Brain (organoid and tissue), 16 donors: ENCODE measurements at places on chromosomes 4 and X. TPM values are rescaled to one million over a fixed set of nuclear protein-coding genes. Genes with fewer than 3 reads are reported as not detected.

DNA sequence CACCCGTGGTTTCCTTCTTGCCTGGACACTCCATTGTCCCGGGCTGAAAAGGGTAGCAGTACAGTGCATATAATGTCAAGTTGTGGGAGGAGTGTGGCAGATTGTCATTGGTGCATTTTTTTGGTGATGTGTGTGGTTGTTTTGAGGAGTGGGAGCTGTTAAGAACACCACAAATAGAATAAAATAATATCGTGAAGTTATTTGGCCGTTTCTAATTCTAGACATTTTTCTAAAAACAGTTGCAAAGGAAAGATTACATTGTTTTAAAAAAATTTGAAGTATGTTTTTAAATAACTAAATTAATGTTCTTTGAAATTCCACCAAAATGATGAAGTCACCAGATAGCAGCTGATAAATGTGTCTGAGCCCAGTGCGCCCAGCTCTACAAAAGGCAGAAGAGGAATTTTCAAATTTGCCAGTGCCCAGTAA, 1.3 kb downstream of the PKD2 start:
- peak; percentile 70 for DNase-seq

DNA sequence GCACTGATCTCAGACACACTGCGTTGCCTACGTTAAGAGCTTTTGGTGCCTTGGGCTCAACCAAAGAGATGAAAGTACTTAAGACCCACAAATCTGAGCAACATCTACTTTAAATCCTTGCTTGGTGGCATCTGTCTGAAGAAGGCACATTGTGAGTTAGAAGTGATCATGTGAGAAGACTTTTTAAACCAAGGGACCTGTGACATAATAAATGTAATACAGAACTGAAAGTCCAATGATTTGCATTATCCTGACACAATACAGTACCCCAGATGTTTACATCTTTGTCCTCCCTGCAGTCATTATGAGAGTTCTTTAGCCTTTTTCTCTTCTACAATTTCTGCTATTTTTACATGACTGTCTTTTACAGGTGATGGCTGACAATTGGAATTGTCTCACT, 96.7 kb upstream of the FTHL17 start:
- no peak for DNase-seq

GRCh38 chrX:65706041-65706828, 38.8 kb downstream of the MSN start:
- no peak for DNase-seq

TMPRSS11A gene
- not detected for polyA plus RNA-seq

DGKK gene
- polyA plus RNA-seq = not detected

DNA sequence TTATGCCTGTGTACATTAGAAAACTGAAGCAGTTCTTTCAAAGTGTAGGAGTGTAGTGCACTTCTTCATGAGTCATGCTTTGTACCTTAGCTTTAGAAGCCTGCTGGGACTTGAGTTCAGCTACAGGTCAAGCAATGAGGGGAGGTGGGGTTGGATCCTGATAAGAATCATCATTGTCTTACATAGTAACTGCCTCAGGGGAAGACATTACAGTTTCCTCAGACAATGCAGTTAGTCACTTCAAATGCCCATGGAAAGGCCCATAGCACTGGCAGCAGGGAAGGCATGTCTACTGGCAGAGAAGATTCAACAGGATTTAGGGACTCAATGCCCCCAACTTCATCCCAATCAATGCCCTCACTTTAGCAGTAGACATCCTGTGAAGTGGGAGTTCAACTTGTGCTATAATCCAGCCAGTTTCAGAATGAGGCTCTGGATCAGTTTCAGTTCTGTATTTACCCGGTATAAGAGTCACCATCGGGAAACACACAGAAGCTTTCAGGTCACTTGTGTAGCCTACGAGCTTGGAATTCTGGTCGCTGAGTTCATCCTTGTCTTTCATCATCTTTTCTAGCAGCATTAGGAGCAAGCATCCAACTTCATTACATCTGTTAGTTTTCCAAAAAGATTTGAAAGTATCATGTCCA, 1216.5 kb downstream of the RAPGEF2 start:
- no peak for DNase-seq

SFRP2 gene
- polyA plus RNA-seq = 10.1 TPM

GRCh38 chr4:138405934-138406567, 163.9 kb upstream of the SLC7A11 start:
- DNase-seq = no peak

GRCh38 chr4:173014836-173015235, 153.8 kb upstream of the GALNT7 start:
- no peak for DNase-seq

SPANXD gene
- not detected for polyA plus RNA-seq

DNA sequence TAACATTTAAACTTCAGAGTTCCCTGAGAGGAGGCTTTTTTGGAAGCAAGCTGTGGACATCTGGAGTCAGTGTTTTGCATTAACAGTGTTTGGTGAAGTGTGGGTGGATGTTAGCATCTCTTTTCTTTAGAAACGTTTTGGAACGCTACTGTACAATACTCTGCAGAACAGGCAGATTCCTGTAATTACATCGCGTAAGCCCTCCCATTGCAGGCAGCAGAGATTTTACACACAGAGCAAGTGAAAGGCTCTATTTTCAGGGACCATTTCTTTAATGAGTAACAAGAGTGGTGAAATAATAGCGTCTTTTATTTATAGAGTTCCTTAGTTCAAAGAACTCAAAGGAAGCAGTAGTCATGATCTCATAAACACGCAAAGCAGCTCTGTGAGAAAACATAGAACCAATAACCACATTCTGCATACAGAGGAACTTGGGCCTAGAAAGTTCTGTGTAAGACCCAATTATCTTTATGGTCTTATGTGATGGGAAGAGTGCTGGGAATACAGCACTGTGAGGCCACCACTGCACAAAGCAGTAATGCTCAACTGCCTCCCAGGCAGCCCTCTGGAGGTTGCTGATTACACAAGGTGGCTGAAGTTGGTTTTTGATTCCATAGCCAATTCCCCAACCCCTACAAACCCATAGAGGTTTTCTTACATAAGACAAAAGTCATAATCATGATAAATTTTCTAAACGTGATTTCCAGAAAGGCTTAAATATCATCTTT, 298.7 kb upstream of the EPHA5 start:
- peak; percentile 67 for DNase-seq

UGT2B7 gene
- not detected for polyA plus RNA-seq

PAGE2 gene
- not detected for polyA plus RNA-seq

GRCh38 chr4:15749001-15749400, 29.1 kb upstream of the CD38 start:
- DNase-seq = no peak

DNA sequence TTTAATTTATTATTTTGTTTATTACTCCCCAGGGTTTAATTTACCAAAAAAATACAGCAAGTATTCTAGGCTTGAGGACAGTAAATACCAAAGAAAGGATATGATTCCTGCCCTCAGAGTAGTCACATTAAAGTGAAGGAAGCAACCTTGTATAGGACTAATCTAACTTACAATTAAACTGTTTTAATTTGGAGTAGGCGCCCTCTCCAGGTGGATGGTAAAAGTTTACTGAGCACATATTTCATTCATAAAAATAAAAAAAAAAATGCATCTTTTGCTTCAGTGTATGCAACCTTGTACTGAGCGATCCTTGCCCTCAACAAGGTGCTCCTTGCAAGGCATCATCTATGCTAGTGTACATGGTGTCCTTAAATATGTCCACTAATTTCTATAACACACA, 72.0 kb upstream of the MAGEB16 start:
- no peak for DNase-seq

ALAS2 gene
- 0.90 TPM for polyA plus RNA-seq

CT47B1 gene
- polyA plus RNA-seq = not detected

DNA sequence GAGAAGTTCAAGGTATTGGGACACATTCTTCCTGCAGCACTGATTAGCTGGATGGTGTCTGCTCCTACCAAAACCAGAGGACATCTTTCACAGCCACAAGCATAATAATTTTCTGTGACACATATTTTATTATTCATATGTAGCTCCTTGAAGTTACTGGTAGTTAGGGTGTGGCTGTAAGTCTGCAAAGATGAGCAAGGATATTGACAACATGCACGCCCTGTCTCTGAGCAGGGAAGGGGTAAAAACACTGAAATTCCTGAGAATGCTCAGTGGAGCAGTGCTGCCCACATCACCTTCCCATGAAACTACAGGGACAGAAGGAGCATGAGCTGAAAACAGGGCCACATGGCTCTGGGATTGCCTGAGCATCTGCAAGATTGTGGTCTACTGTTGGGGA, 38.9 kb downstream of the PARM1 start:
- no peak for DNase-seq

GRCh38 chrX:39946822-39947221, 150.9 kb downstream of the BCOR start:
- DNase-seq = no peak

GRCh38 chr4:107210450-107211239, 174.5 kb upstream of the DKK2 start:
- DNase-seq = no peak

- peak; percentile 89 for DNase-seq
Observed at GRCh38 chr4:48779095-48779997, 733 bp downstream of the FRYL start.

DNA sequence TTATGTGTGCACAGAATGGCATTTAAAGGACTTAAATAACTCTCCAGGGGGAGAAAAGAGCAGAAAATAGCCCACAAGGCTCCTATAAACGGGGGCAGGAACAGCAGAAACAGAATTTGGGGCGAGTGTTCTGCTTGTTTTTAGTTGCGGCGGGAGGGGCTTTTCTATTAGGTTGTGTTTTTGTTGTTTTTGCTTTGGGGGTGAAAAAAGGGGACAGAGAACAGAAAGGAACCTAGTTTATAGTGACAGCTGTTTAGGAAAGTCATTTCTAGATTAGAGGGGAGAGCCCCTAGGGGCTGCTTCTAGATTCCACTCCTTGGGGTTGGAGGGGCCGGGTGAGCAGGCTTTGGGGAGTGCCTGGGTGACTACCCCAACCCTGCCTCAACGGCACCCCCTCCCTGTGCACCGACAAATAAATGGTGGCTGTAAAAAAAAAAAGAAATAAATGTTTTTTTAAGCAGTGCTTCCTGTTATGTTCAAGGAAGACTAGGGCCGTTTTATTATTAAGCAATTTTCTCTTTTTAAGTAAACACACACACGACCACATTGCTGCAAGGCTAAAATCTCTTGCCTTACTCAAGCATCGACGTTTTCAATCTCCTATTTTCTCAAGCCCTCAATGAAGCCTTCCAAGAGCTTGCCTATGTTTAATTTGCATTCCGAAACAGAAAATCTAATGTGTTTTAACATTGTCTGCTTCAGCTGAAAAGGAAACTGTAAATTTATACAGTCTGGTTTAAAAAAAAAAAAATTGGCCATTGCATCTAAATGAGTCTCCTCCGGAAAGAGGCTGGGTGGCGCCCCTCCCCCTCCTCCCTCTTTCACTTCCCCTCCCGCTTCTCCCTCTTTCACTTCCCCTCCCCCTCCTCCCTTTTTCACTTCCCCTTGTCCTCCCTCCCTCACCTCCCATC, 123.3 kb upstream of the TBL1X start:
- DNase-seq = peak; percentile 92

- no peak for DNase-seq
Observed at GRCh38 chr4:139144911-139145551, 32.0 kb downstream of the ELF2 start.

DNA sequence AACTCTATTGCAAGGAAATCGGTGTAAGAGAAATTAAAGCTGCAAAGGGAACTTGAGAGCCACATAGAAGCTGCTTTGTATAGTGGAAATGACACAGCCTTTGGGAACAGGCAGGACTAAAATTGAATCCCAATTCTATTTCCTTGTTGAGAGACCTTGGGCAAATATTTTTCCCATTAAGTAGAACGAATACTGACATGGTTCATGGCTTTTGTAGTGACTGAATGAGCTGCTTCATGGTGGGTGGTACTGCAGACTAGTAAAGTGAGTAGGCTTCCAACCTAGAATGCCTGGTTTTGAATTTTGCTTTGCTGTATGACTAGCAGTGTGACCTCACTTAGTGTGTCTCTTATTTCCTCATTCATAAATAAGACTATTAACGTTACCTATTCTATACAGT, 182.2 kb upstream of the KCNIP4 start:
- no peak for DNase-seq

TGIF2LX gene
- not detected for polyA plus RNA-seq

GRCh38 chr4:13368217-13368616, 115.9 kb downstream of the RAB28 start:
- DNase-seq = no peak

PNCK gene
- polyA plus RNA-seq = 24.5 TPM

GRCh38 chrX:40109288-40110008, 11.7 kb upstream of the BCOR start:
- DNase-seq = peak; percentile 46
